NCI-H1105 treated with DMSO at 0.1 percent for 48 hours (cell line): ENCODE measurements at places on chromosomes 13 and 19.

- DNase-seq, result no peak
Observed at GRCh38 chr19:28632371-28633080, 580.4 kb downstream of the UQCRFS1 start.

DNA sequence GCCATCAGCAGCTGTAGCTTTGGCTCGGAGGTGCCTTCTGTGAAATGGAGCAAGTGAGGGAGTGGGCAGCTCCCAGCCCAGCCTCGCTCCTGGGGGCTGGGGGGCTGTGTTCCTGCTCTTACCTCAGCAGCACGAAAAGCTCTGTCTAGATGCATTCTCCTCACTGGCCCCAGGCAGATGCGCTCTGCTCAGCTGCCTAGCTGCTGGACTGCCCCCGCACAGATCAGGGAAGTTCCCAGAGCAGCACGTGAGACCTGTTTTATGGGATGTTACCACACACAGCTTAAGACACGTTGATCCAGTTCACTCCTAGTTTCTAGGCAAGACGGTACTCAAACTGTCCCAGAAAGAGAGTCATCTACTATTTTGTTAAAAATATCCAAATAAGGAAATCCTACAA lies 13.6 kb downstream of the LCP1 start:
- DNase-seq, result no peak

GRCh38 chr13:107817647-107818287 lies 397.6 kb downstream of the LIG4 start:
- no peak for DNase-seq

DNA sequence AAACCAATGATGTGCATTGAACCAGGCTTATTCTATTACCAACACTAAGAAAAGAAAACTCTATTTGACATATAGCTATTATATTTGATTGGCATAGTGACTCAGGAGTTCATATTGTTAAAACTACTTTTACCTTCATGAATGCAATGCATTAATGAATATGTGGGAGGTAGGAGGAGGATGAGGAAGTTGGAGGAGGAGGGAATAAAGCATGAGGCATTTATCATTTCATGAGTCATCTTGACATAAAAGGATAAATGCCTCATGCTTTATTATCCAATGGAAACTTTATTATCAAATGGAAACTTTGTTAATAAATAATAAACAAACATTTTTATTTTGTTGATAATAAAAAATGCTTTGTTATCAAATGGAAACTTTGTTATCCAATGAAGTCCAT lies 116.5 kb downstream of the SPRY2 start:
- no peak for DNase-seq

DNA sequence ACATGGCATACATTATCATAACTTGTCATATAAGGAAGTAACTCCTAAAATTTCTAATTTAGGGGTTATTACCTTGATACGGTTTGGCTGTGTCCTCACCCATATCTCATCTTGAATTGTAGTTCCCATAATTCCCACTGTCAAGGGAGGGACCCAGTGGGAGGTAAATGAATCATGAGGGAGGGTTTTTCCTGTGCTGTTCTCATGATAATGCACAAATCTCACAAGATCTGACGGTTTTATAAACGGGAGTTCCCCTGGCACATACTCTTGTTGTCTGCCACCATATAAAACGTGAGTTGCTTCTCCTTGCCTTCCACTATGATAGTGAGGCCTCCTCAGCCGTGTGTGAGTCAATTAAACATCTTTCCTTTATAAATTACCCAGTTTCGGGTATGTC lies 76.0 kb downstream of the ZDHHC20 start:
- no peak for DNase-seq

- no peak for DNase-seq
Observed at GRCh38 chr19:41936961-41937360, 8.7 kb upstream of the ERFL start.

GRCh38 chr13:41428155-41428554 lies 29.2 kb upstream of the RGCC start:
- no peak for DNase-seq

DNA sequence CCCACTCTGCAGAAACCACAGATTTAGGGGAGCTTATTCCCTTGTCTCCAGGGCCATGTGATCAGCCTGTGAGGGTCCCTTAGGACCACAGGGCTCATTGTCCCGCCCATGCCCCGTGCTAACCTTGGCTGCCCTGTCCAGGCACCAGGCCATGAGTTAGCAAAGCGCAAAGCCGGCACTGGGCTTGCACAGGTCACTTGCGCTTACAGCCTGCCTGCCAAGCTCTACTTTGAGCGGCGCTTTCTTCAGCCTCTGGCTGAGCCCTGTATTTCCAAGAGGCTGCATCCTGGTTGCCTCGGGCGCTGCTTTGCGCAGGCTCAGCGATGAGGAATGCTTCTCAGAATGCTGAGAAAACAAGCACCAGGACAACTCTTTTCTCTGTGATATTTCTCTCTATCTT lies 188.0 kb downstream of the TDRD3 start:
- no peak for DNase-seq

DNA sequence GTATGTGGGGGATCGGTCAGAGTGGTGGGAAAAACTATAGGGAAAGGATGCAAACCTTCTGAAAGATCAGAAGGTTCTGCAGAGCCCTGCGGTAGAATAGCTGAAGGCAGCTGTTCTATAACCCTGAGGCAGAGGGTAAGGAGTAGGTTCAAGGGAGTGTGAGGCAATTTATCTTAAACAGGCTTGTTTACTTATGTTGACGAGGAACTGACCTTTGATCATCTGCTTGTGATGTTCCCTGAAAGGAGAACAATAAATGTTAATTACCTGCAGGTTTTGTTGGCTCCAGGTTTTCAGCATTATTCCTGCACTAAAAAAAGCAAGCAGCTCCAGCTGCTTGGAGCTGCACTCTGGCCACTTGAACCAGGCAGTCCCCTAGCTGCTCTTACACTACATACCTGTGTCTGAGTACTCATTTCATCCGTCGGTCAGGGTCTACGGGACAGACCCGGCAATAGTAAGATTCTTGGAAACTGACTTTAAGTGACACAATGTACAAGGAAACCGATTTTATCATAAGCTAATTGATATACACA lies 202.1 kb downstream of the TBC1D4 start:
- DNase-seq, result no peak

DNA sequence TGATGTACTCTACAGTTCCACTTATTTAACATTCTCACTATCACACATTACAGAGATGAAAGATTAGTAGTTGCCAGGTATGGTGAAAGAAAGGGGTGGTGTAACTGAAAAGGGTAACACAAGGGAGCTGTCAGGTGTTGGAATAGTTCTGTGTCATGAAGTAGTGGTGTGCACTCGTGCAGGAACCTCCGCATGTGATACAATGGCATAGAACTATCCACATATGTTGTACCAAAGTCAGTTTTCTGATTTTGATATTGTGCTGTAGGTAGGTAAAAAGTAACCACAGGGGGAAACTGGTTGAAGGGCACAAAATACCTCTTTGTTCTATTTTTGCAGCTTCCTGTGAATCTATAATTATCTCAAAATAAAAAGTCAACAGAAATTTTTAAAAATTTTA lies 24.4 kb upstream of the RPL21 start:
- no peak for DNase-seq

DNA sequence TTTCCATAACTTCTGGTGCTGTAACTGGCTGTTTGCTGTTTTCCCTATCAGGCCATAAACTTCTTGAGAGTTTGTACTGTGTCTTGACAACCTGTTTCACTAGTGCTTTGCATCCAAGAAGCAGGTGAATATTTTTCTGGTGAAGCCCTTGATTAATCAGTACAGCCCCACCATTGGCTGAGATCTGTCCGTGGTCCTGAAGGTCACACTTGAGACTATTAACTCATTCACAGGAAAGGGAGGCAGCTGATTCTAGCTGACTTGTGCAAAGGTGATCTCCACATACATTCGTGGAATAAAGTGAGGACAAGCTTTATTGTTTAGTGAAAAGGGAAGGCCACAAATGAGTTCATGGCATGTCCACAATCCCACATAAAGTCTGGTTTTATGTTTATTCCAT lies 61.4 kb upstream of the ZNF835 start:
- DNase-seq, result no peak

DNA sequence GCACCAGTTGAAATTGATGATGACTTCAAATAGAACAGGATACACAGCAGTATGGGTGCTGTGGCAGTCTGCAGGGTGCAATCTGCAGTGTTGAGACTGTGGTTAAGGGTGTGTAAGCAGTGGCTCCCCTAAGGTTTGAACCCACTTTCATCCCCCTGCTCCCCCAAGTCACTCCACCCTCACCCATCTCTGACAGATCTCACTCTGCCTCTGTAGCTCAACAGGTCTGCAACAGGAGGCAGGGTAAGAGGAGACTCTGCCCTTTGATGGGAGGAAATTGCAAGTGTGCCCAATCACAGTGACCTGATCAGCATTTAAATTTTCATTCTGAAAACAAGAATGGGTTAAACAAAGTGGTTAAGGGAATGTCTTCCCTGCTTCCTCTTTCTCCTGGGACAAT lies 92.4 kb downstream of the DCT start:
- DNase-seq, result no peak

GRCh38 chr13:97280478-97280877 lies 58.3 kb downstream of the MBNL2 start:
- no peak for DNase-seq

- no peak for DNase-seq
Observed at GRCh38 chr13:31747966-31748365, 8.6 kb downstream of the RXFP2 start.

DNA sequence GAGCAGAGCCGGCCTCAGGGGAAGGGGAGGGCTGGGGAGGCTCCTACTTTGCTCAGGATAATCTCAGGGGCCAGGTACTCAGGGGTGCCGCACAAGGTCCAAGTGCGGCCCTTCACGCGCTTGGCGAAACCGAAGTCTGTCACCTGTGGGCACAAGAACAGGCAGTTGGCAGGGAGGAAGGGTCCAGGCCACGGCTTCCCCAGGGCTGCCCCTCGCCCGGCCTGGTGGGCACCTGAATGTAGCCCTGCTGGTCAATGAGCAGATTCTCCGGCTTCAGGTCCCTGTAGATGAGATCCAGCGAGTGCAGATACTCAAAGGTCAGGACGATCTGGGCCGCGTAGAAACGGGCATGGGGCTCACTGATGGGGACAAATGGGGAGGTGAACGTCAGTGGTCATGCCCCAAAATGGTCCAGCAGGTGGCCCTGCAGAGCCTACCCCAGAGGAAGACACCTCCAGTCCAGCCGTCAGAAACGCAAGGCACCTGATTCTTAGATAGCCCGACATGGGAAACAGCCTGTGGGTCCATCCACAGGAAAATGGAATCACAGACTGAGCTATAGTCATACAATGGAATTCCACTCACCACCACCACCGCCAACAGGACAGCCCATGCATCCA lies 7.1 kb upstream of the SAMD1 start:
- no peak for DNase-seq

DNA sequence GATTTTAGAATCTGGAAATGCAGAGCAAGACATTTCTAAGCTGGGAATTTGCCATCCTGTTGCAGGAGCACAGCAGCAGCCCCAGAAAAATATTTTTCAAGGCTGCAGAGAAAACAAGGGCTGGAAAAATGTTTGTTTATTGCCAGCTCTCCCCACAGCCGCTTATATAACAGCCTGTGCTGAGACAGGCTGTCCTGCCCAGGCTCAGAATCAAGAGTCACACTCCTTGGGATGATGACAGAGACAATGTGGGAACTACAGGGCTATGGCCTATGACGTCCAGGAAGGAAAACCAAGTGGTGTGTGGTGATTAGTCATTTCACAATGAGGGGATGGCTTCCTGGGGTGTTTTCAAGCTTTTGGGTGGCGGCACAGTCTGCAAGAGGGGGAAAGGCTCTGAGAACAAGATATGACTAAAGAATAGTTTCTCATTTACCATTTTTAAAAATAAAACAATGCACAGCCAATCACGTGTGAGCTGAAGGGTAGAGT lies 136.3 kb upstream of the SERP2 start:
- DNase-seq, result no peak

GRCh38 chr19:51441410-51442390 lies 16.6 kb downstream of the SIGLEC8 start:
- no peak for DNase-seq

- DNase-seq, result no peak
Observed at GRCh38 chr13:112752711-112753541, 63.1 kb downstream of the ATP11A start.

- DNase-seq, result peak; percentile 96
Observed at GRCh38 chr19:18762125-18763023, 28.7 kb downstream of the COMP start.

GRCh38 chr19:6381030-6381750 lies 5.5 kb upstream of the PSPN start:
- no peak for DNase-seq

- peak; percentile 16 for DNase-seq
Observed at GRCh38 chr13:105442949-105443699, 1092.3 kb downstream of the EFNB2 start.

DNA sequence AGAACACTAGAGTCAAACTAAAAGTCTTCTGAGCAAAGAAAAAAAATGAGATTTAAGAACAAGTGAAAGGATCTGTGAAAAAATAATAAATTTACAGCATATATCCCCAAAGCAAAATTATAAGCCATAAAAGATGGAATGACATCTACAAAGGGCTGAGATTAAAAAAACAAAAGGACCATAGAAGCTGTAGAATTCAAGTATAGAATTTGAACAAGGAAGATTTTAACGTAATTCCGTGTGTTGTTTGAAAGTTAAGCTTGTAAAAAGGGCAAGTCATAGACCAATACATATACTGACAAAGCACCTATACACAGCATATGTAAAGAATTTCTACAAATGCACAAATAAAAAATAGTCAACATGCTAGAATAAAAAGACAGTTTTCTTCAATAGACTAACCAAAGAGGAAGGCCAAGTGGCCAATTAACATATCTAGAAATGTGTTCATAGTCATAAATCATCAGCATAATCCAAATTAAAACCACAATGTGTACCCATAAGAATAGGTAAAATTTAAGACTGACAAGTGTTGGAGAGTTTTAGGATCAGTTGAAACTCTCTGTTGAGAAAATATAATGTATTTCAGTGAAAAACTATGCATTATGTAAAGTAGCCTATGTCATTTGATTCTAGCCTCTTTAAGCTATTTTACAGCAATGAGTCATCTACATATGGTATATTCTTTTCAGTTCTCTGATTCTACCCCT lies 674.9 kb downstream of the OLFM4 start:
- DNase-seq, result no peak

- DNase-seq, result no peak
Observed at GRCh38 chr19:28307487-28307886, 905.5 kb downstream of the UQCRFS1 start.

DNA sequence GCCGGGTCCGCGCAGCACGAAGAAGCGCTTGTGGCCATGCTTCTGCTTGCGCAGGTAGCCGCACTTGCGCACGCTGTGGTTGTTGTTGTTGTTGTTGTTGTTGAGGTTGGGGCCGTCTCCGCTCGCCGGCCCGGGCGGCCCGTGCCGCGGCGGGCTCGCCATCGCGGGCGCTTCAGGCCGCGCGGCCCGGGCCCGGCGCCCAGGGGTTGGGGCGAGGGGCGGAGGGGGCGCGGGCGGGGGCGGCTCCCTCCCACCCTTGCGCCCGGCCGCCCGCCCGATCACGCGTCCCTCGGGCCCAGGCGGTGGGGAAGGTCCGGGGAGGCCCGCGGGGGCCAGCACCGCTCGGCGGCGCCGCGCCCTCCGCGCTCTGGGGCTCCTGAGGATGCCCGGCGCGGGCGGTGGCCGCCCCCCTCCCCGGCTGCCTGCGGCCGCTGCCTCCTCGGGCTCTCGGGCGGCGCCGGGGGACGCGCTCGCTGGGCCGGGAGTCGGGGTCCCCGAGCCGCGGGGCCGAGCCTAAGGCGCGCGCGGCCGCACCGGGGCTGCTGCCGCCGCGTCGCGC lies 412 bp downstream of the IRS2 start:
- DNase-seq, result peak; percentile 74

- no peak for DNase-seq
Observed at GRCh38 chr13:103573446-103573845, 507.2 kb upstream of the SLC10A2 start.
